ENCODE measurements at places on chromosomes 5 and 9.

- DNase-seq = no peak
These were observed 49.2 kb upstream of the SMIM32 start for GRCh38 chr5:136242136-136242535.

DNA sequence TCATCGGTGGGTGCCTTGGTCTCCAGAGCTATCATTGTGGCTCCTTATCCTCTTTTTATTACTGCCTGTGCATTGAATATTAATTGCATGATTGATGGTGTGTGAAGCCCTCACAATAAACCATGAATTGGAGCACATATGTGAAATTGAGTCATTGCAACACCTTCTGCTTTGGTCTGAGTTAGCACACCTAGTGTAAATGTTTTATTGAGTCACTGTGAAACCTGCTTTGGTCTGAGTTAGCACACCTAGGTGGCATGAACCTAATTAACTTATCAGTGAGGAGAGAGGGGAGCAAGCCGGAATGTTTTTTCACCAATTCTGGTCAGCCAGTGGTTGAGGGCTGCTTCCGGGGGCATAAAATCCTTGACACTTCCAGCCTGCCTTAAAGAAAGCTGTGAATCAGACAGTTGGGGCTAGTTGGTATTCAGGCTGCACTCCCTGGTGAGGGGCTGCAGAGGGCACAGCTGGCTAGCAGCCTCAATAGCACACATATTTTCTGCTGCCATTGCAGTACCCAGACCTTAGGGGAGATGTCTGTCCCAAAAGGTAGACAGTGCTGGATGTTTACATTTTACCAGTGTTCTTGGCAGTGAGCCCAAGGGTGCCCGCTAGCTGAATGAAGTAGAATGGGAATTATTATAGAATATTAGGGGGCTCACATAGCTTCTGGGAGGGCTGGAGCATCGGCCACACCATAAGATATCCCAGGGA lies 76.5 kb upstream of the GOLM1 start:
- no peak for DNase-seq

DNA sequence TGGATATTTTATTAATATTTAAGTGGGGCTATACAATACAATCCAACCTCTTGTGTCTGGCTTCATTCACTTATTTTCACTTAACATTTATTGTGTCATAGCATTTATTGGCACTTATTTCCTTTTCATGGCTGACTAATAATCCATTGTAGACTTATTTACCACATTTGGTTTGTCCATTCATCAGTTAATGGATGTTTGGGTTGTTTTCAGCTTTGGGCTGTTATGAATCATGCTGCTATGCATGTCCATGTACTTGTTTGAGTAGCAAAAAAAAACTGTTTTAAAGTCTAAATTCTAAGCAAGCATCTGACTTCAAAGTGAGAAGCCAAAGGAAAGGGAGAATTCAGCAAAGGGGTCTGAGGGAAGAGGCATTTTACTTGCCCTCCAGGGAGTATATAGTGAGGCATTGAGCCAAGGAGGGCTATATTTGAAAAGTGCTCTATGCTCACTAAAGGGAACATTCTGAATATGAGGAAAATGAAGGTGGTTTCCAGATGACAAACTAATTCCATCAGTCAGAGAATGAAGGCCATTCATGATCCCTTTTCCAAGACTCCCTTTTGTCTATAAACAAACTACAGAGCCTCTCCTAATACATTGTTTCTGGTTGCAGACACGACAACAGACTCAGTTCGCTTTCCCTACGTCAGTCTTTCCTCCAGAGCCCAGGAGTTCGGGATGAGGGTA lies 532.8 kb upstream of the KLF4 start:
- DNase-seq = no peak

DNA sequence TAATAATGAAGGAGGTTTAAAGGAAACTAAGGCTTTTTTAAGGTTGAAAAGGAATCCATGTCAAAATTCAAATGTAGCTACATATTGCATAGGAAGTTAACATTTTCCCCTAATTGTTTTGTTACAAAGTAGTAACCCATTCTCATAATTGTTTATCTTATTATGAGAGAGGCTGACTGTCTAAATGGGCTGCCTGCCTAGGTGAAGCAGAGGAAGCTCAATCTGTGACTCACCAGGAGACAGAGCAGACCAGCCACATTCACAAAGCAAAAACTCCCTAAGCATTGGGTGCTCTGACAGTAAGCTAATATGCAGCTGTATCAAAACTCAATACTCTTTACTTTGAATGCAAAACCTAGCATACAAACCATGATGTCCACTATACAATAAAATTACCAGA lies 208.5 kb downstream of the ROR2 start:
- no peak for DNase-seq

GRCh38 chr9:130940027-130940549 lies 1.0 kb upstream of the FIBCD1 start:
- no peak for DNase-seq

GRCh38 chr5:149279661-149280060 lies 8.0 kb downstream of the AFAP1L1 start:
- no peak for DNase-seq

GRCh38 chr9:98288881-98289280 lies 33.4 kb upstream of the TBC1D2 start:
- no peak for DNase-seq

- DNase-seq = no peak
These were observed 327.2 kb upstream of the NREP start for GRCh38 chr5:112084149-112084548.

DNA sequence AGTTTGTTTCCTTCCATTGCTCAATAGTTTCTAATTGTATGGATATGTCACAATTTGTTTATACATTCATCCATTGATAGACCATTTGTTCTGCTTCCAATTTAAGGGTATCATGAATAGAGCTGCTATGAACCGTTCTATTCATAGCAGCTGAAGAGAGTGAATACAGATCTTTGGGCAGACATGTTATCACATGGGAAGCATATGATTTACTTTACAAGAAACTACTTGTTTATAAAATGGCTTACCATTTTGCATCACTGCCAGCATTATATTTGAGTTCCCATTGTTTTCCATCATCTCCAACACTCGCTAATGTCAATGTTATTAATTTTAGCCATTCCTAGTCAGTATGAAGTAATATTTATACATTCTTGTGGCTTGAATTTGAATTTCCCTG lies 549.0 kb downstream of the MAT2B start:
- DNase-seq = no peak

- no peak for DNase-seq
These were observed 19.1 kb downstream of the RCL1 start for GRCh38 chr9:4811824-4812223.

DNA sequence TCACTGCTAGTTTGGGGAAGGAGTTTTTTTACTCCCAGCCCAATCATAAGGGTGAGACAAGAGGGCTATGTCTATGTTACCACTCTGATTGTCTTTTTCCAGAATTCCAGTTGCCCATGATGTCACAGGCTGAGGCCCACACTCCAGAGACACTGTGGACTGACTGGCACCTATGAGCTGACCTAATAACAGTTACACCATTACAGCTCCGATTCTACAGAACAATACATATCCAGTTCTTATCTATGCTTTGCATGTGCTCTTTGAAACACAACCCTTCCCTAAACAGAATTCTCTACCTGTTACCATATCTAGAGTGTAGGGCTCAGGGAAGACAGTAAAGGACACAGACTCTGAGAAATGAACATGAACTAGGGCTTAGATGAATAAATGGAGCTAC lies 45.7 kb upstream of the ALDOB start:
- DNase-seq = no peak

GRCh38 chr5:164561933-164562872 lies 1056.8 kb downstream of the MAT2B start:
- DNase-seq = no peak

DNA sequence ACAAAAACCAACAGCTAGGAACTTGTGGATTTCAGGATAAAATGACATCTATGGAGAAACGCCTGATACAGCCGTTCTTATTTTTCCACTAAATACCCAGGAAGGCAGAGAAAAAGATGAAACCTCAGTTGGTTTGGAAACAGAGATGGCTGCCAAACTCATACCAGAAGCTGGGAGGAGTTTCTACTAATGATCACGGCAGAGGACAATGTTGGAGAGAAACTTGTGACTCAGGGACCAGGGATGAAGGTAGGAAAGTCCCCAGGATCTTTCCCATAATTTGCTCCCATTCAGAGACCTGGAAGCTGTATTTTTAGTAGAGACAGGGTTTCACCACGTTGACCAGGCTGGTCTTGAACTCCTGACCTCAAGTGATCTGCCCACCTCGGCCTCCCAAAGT lies 187.1 kb upstream of the IER5L start:
- no peak for DNase-seq

DNA sequence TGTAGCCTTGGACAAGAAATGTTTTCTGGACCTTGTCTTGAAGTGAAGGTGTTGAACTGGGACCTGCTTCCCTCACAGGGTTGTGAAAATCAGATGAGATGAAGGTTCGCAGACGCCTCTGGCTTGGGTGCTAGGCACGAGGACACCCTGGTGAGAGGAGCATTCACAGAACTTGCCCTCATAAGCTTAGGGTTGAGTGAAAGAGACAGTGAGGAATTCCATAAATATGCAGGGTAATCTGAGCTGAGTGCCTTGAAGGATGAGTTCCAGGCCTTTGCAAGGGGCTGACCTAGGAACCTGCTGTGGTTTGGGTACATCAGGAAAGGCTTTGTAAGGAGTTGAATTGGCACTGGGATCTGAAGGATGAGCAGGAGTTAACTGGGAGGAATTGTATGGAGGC lies 75.7 kb upstream of the SAP30L start:
- DNase-seq = no peak

GRCh38 chr9:79395755-79396154 lies 176.0 kb upstream of the TLE4 start:
- DNase-seq = no peak

- DNase-seq = no peak
These were observed 6.4 kb upstream of the NOTCH1 start for GRCh38 chr9:136552117-136552703.

- no peak for DNase-seq
These were observed 65.6 kb upstream of the CD180 start for GRCh38 chr5:67262206-67262605.

GRCh38 chr9:123769719-123770118 lies 160.2 kb downstream of the DENND1A start:
- DNase-seq = no peak

DNA sequence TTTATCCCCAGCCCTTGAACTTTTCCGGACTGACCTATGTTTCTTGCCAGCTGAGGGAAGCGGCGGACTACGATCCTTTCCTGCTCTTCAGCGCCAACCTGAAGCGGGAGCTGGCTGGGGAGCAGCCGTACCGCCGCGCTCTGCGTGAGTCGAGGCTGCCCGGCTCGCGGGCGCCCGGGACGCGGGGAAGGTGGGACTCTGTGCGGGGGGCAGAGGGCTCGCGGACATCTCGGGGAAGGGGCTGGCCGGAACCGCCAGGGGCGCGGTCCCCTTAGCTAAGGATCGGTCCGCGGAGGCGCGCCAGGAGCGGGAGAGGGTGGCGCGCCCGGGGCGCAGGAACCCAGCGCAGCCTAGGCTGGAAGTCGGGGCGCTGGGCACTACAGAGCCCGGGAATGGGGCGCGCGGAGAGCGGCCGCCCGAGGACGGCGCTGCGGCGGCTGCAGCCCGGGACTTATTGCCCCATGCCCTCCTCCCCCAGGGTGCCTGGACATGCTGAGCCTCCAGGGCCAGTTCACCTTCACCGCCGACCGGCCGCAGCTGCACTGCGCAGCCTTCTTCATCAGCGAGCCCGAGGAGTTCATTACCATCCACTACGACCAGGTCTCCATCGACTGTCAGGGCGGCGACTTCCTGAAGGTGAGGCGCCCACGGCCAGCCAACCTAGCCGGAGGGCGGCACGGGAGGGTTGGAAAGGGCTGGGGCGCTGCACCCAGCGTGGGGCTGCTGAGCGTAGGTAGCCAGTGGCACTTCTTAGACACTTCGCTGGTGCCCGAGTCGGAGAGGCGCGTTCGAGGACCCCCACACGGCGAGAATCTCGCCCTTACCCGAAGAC lies 922 bp downstream of the CRHBP start:
- no peak for DNase-seq

DNA sequence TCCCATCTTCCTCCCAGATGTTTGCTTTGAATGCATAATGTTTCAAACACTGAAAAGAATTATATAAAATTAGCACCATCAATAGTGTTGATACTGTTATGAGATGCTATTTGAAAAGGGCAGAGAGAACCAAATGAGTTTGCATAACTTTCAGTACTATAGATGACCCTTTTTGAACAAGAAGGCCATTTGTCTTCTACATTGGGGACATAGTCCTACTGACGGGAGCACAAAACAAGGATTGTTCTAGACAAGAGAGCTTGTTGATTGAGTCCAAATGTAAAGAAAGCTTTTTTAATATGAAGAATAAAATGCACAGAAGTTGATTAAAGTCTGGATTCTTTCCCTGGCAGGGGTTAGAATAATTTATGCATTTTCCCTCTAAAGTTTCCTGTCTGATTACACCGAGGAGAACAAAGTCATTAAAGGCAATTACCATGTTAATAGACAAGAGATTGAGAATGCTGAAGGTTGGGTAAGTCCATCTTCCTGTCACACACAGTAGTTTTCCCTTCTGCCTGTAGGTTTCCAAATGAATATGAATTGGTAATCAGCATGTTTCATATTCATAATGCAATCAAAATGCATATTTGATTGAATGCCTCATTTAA lies 32.8 kb upstream of the ADCY2 start:
- DNase-seq = no peak

GRCh38 chr5:143613329-143613728 lies 198.6 kb upstream of the HMHB1 start:
- no peak for DNase-seq

DNA sequence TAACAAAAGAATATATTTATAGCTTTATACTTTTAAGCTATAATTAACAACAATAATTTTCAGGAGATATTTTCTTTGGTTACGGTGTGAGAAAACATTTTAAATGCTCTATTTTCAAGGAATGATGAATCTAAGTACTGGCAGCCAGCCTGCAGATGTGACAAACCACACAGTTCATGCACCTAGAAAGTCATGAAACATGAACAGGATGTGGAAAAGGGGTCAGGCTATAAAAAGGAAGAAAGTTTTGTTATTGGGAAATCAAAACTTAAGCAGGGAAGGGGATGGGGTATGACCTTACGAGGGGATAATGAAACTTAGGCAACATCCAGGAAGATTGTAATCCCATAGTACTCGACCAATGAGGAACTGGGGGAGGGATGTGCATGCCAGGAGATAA lies 508.7 kb upstream of the GRAMD2B start:
- DNase-seq = no peak

DNA sequence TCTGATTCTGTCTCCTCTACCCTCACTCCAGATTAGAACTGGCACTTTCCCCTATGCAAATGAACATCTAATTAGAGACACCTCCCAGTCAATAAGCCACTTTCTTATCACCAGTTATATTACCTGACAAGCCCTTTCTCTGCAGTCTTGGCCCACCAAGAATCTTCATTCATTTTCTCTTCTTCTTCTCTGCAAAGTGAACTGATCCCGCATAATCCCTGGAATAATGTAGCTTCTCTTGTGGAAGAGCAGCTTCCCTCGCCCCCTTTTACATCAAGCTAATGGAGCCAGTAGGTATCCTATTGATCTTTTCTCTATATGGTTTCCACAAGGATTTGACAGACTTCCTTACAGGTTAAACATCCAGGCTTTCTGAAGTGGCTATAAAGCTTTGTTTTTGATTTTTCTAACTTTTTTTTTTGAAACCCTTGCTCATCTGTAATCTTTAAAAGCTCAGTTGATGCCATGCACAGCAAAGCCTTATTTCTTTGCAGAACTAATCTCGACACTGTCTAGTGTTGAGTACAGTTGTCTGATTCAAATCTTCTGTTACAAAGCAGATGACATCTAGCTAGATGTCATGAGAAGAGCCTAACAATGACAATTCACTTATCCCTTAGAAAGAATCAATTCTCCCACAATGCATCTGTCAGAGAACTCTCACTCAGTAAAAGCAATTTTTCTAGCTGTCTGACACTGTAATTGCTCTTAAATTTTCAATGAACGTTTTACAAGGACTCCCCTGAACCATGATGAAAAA lies 281.4 kb downstream of the ISL1 start:
- DNase-seq = no peak

- no peak for DNase-seq
These were observed 267.9 kb upstream of the SEMA6A start for GRCh38 chr5:116842514-116842961.

Data from CD4-positive, alpha-beta T cell (primary cell).